ENCODE measurements at places on chromosomes 1 and 21. TPM values are rescaled to one million over a fixed set of nuclear protein-coding genes. Genes with fewer than 3 reads are reported as not detected.
A peak's percentile ranks its signal among the peaks of the same experiment; 100 is the strongest.

DNA sequence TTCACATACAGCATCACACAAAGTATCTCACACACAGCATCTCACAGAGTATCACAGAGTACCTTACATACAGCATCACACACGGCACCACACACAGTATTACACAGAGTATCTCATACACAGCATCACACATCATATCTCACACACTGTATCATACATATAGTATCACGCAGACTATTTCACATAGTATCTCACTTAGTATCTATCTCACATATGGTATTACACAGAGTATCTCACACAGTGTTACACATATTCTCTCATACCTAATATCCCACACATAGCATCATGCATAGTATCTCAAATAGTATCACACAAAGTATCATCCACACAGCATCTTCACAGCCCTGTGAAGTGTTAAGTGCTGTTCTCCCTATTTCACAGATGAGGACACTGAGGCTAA is 121.5 kb upstream of the RAB4A start:
- H3K27me3 ChIP-seq, result peaks cover 7% of the 10 kb centered on the region
- H3K36me3 ChIP-seq, result no peaks in the 10 kb centered on the region
- H3K27ac ChIP-seq, result no peak overlapping the region
- no peak overlapping the region for H3K4me3 ChIP-seq
- no peak for DNase-seq

- peaks cover 21% of the 10 kb centered on the region for H3K4me1 ChIP-seq
- H3K27ac ChIP-seq, result no peak overlapping the region
- H3K4me3 ChIP-seq, result no peak overlapping the region
- no peaks in the 10 kb centered on the region for H3K27me3 ChIP-seq
- peaks cover 6% of the 10 kb centered on the region for H3K36me3 ChIP-seq
Observed at GRCh38 chr21:36859744-36860501, 106.5 kb downstream of the HLCS start.

GRCh38 chr1:35452106-35452774 is 105.0 kb downstream of the KIAA0319L start:
- H3K27me3 ChIP-seq, result no peaks in the 10 kb centered on the region
- no peak overlapping the region for H3K4me3 ChIP-seq
- peaks cover 3% of the 10 kb centered on the region for H3K36me3 ChIP-seq
- peak overlapping the region; percentile 38 for H3K27ac ChIP-seq

DNA sequence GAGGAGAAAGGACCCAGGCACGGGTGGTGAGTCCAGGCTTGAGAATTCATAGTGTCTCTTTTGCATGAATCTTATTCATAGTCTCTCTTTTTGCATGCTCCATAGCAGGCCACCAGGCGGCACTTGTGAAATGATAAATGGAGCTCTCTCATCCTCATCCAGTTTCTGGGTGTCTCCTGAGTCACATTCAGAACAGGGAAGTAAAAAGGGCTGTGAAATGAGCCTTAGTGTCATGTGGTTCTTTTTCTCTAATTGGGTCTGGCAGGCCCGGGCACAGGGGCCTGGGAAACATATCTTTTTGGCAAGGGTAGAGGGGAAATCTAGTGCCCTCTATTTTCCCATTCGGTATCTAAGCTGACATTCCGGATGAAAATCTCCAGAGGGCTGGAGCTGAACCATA is 19.1 kb upstream of the NCF2 start:
- no peak overlapping the region for H3K27ac ChIP-seq
- no peaks in the 10 kb centered on the region for H3K36me3 ChIP-seq
- H3K4me1 ChIP-seq, result no peaks in the 10 kb centered on the region
- no peak overlapping the region for H3K4me3 ChIP-seq

DNA sequence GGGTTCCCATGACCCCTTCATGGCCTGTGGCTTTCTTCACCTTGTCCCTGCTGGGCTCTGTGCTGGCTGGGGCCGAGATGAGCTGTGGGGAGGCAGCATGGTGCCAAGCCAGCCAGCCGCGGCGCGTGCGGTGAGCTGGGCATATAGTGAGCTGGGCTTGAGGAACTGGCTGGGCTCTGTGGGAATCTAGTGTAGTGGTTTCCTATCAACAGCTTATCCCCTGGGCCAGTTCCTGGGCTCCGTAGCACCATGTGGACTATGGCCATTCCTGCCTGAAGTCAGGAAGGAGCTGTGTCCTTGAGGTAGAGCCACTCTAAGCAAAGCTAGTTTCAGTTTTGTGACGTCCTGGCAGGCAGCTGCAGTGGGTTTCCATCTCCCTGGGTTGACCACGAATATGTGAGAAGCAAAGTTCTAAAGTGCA is 1.8 kb downstream of the NCMAP start:
- H3K4me1 ChIP-seq, result peaks cover 25% of the 10 kb centered on the region
- H3K27ac ChIP-seq, result no peak overlapping the region
- DNase-seq, result no peak
- H3K4me3 ChIP-seq, result no peak overlapping the region
- H3K27me3 ChIP-seq, result peaks cover 13% of the 10 kb centered on the region
- no peaks in the 10 kb centered on the region for H3K36me3 ChIP-seq

GRCh38 chr21:41611966-41612606 is 104.1 kb upstream of the TMPRSS2 start:
- H3K36me3 ChIP-seq, result no peaks in the 10 kb centered on the region
- H3K27me3 ChIP-seq, result peaks cover 38% of the 10 kb centered on the region
- H3K27ac ChIP-seq, result no peak overlapping the region
- H3K4me3 ChIP-seq, result no peak overlapping the region

NBPF10 gene
- 0.64 TPM for total RNA-seq
